ENCODE measurements at places on chromosomes 5 and 9.

DNA sequence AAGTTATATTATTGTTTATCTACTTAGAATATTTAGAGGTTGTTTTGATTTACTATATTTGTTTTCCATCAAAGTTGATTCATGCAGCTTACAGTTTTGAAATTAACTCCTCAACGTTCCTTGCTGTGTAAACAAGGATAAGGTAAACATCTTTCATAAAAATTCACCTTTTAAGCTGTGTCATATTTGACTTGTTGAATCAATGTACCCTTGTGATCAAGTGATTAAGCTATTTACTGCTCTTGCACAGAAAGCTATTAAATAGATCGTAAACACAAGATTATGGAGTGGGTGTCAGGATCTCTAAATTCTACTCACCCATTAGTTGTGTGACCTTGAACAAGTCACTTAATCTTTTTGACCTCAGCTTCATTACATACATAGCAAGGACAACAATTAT lies 2054.0 kb upstream of the NUDT12 start:
- DNase-seq, result no peak

DNA sequence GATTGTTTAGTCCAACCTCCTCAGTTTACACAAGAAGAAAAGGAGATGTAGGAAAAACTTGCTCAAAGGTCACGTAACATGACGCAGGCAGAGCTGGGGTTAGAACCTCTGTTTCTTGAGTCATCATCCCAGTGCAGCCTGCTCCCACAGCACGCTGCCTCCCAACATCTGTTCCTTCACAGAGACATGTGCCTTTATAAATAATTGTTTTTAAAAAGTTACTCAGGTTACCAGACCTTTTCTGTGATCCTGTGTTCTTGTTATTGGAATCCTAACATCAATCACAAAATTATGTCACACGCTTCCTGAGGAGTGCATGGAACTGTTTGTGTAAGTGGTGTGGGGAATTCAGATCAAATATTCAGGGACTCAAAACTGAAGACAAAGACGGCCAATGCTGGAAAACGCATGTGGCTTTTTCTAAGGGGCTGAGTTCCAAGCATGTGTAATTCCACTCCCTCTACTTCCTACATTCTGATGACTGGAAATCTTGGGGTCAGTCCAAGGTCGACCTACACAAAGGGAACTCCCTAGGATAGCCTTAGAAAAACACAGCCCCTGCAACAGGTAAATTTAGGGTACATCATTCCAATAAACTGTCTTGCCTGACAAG lies 184.3 kb downstream of the TSSK1B start:
- no peak for DNase-seq

- DNase-seq, result no peak
Measured at GRCh38 chr9:108885643-108886348, 23.7 kb downstream of the ACTL7A start.

GRCh38 chr9:133512253-133513213 lies 12.2 kb downstream of the MYMK start:
- DNase-seq, result no peak

DNA sequence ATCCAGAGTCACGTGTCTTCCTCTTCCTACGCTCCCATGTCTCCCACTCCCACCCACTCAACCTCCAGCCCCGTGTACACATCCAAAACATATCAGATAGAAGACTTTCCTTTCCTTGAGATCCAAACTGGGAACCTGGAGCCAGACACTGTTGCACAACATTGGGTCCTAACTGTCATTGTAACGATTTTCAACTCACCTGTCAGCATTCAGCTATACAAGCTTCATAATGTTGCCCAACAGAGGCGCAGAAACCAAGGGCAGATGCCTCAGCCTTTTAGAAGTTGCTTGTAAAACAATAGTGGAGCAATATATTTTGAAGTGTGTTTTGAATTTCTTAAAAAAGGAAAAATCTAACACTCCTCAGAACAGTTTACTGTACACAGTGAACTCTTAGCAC lies 84.9 kb upstream of the GLIS3 start:
- no peak for DNase-seq

GRCh38 chr5:39648848-39649227 lies 224.1 kb upstream of the DAB2 start:
- DNase-seq, result no peak

DNA sequence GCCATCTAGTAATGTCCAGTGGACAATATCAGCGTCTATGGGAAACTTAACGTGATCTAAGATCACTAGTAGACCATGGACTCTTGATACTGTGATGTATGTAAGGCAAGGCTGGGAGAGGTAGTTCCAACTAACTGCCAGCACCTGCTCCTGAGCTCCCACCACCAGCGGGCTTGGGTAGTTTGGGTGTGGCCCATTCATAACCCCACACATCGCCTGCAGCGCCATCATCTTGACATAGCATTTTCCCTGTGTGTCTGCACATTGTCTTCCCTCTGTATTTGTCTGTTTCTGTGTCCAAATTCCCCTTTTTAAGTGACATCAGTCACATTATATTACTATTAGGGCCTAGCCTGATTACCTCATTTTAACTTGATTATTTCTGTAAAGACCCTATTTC lies 28.1 kb upstream of the GSN start:
- no peak for DNase-seq

DNA sequence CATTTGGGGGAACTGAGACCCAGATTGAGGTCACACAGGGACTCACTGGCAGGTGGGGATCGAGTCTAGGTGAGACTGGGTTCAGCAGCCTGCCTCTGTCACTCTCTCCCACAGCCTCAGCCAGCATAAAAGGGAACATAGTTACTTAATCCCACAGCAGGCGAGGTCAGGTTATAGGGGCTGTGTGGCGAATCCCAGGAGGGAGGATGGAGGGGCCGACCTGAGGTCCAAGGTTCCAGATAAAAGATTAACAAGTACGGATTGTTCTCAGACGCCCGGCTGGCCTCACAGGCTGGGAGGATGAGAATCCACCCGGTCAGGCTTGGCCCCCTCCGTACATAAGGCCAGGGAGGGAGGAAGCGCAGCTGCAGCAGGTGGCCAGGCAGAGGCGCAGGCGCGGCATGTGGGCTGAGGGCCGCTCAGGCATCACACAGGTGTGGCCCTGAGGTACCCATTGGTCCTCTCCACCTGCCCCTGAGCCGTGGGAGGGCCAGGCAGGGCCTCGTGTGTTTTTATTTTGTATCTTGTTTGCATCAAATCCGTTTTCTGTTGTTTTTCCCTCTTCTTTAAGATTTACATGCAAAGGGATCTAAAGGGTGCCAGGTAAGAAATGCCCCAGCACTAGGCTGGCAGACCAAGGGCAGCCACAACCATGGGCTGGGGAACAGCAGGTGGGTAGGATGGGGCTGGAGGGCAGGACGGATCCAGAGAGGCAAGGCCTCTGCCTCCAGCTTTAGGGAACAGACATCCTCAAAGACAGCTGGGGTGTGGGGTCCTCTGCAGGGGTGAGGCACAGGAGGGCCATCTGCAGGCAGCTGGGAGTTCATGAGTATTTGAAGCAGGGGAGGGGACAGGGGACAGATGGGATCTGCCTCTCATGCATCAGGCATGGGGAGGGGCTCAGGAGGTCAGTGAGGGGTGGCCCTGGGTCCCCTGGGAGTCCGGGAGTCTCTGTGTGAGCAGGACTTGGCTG lies 3.6 kb downstream of the SUSD3 start:
- peak; percentile 31 for DNase-seq

GRCh38 chr9:101117161-101117560 lies 88.6 kb downstream of the PLPPR1 start:
- no peak for DNase-seq

DNA sequence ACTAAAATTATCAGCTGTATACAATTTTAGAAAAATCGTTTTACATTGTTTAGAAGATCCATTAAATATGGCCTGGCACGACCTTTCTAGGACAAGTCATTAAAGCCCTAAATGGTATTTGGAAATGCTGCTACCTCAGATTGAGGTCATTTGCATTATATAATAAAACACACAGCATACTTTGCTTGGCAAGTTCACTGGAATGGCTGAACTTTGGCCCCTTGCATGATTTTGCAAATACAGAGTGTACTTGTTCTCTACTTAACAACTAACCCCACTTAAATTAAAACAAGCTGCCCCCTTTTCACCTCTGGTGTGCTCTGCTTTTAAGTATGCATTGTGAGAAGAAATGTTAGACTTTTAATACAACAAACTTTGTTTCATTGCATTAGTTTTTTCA lies 860.1 kb downstream of the PTPRD start:
- DNase-seq, result peak; percentile 64

GRCh38 chr9:77912895-77913693 lies 118.5 kb downstream of the GNAQ start:
- DNase-seq, result no peak
